Stimulated activated CD8-positive, alpha-beta memory T cell treated with anti-CD3 and anti-CD28 coated beads, Interleukin-7, amount 100 ng/mL, for 4 hours (primary cell): ENCODE measurements at places on chromosomes 6 and 20.

DNA sequence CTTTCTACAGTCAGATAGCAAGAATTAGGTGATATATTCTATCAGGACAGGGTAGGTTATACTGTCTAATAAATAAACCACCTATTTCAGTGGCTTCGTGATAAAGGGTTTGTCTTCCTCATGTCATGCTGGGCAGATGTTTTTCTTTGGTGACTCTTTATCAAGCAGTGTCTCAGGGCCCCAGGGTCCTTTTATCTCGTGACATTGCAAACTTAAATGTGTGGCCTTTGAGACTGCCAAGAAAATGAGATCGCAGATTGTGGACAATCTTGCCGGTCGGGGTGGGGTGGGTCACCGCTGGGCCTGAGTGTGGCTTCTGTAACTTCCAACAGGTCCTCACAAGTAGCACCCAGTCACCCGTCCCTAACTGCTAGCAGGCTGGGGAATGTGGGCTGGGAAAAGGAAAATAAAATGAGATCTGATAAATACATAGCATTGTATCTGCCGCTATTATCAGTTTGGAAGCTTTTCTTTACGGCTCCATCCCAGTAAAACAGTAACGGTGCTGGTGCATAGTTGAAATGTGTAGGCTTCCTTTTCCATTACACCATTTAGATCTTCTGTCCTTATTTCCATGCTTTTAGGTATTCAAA lies 50.5 kb upstream of the BMP6 start:
- no peak for DNase-seq

GRCh38 chr6:106168097-106168888 lies 82.2 kb downstream of the PRDM1 start:
- DNase-seq = no peak

GRCh38 chr6:138645976-138646640 lies 127.5 kb upstream of the CCDC28A start:
- no peak for DNase-seq

DNA sequence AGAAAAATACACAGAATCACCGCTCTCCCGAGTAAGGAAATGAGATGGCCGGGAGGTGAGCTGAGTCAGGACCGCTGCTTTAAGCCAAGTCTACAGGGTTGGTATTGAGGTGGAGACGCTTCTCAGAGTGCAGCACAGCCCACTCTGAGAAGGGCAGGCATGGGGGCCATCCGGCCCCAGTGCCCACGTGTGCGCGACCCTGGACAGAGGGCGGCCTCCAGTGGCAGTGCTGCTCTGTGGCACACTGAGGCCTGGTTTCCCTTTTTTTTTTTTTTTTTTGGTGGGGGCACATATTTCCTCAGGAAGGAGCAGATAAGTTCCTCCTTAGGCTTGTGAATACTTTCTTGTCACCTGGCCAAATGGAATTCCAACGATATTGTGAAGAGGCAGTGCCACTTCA lies 88.8 kb downstream of the FOXC1 start:
- no peak for DNase-seq

DNA sequence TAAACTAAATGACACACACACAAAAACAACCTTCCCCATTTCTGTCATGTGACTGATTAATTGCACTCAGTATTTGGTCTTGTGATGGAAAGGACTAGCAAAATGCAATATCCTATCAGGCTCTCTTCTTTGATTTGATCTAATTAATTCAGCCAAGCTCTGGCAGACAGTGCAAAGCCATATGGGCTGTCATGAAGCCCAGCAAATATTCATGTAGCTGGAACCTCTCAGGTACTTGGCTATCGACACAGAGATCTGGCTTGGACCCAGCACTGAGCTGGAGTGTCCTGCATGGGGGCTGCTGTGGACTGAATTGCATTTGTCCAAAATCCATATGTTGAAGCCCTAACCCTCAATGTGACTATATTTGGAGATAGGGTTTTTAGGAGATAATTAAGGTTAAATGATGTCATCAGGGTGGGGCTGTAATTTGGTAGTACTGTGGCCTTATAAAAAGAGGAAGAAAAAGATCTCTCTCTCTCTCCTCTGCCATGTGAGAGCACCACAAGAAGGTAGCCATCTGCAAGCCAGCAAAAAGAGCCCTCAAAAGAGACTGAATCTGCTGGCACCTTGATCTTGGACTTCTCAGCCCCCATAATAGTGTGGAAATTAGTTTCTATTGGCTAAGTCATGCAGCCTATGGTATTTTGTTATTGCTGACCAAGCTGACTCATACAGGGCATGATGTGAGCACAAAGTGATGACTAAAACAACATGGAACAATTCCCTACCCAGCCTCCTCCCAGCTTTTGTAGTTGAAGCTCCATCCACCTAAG lies 77.1 kb downstream of the STMND1 start:
- no peak for DNase-seq

GRCh38 chr20:36474563-36474962 lies 66.8 kb upstream of the MYL9 start:
- DNase-seq = no peak

- no peak for DNase-seq
These were observed 6.0 kb downstream of the DOK5 start for GRCh38 chr20:54481442-54481841.

DNA sequence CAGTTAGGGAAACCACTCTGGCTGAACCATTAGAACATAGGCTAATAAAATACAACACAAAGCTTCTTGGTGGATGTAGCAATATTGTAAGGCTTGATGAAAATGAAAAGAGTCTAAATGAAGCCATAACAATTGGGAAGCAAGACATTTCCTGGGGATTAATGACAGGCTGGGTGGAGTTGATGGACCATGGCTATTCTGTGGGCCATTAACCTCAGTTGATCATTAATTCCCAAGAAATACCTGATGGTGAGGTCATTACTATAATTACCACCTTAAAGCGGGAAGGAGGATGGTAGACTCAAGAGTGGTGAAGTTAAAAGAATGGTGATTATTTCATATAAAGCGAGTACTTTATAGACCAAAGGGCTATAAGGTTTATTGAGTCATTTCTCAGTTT lies 455.8 kb upstream of the MAP3K7 start:
- no peak for DNase-seq

GRCh38 chr6:164150232-164150631 lies 735.7 kb downstream of the QKI start:
- no peak for DNase-seq

- no peak for DNase-seq
These were observed 445.9 kb upstream of the JARID2 start for GRCh38 chr6:14799928-14800327.

- no peak for DNase-seq
These were observed 34.7 kb upstream of the ERVFRD-1 start for GRCh38 chr6:11146117-11146826.

- no peak for DNase-seq
These were observed 242.9 kb downstream of the TBX18 start for GRCh38 chr6:84521511-84521910.
